ENCODE measurements at places on chromosomes 4 and X. TPM values are rescaled to one million over a fixed set of nuclear protein-coding genes. Genes with fewer than 3 reads are reported as not detected.

DNA sequence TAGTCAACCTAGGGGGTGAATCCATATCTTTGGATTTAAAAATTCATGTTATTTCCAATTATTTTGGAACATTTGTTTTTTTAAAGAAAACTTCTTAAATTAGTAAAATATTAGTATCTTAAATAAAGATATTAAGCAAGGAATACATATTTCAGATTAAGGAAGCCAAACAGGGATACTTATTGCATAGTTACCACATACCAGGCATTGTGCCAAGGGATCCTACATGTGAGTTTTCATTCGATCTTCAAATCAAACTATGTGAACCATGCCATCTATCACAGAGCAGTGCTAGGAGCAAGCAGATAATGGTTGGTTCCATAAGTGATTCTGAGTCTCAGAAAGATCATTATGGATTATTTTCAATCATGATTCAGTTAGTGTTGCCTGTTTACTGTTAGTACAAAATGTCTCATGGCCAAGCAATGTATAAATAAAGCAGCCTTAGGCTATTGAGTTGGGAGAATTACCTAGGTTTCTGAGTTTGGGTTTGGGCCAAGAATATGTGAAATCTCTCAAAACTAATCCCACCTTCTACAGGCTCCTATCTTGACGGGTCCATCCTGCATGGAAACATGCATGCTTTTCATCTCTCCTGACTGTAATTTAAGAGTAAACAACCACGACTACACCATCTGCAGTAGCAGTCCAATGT, 176.7 kb downstream of the NPFFR2 start:
- no peak overlapping the region for H3K4me3 ChIP-seq
- no peak for DNase-seq
- no peaks in the 10 kb centered on the region for H3K4me1 ChIP-seq
- H3K36me3 ChIP-seq, result no peaks in the 10 kb centered on the region
- no peaks in the 10 kb centered on the region for H3K27me3 ChIP-seq

DNA sequence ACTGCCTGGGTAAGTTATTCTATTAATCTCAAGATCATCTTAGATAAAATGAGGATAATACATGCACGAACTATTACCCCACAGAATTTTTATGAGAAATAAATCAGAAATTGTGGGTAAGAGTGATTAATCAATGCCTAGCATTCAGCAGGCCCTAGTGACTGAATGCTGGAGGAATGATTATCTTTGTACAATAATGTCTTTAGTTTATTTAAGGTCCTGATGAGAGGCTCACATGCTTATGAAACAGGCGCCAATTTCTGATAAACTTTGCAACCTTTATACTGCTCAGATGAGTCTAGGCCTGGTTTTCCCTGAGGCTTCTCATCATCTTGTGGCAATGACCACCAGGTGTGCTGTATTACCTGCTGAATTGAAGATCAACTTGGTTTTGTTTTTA, 27.8 kb upstream of the BMP2K start:
- H3K36me3 ChIP-seq, result no peaks in the 10 kb centered on the region
- H3K4me3 ChIP-seq, result no peak overlapping the region
- H3K27ac ChIP-seq, result no peak overlapping the region
- H3K27me3 ChIP-seq, result no peaks in the 10 kb centered on the region
- no peaks in the 10 kb centered on the region for H3K4me1 ChIP-seq

DNA sequence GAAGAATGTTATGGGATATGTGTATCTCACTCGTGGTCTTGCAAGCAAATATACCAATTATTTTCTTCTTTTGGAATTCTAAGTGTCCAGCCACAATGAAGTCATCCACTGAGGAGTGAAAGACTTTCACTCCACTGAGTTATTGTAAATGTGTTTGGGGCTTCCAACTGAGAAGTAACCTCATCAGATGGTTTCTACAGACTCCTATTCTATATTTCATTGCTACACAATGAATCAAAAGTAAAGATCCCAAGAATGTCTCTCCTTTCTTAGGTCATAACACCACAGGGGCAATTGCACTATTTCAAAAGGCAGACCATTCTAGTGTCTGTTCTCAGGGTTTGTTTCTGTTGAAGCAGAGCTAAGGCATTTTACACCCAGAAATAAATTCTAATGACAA, 12.3 kb upstream of the VCX2 start:
- H3K27ac ChIP-seq, result no peak overlapping the region
- DNase-seq, result no peak
- no peaks in the 10 kb centered on the region for H3K36me3 ChIP-seq
- no peaks in the 10 kb centered on the region for H3K4me1 ChIP-seq
- no peaks in the 10 kb centered on the region for H3K27me3 ChIP-seq
- H3K4me3 ChIP-seq, result no peak overlapping the region

DNA sequence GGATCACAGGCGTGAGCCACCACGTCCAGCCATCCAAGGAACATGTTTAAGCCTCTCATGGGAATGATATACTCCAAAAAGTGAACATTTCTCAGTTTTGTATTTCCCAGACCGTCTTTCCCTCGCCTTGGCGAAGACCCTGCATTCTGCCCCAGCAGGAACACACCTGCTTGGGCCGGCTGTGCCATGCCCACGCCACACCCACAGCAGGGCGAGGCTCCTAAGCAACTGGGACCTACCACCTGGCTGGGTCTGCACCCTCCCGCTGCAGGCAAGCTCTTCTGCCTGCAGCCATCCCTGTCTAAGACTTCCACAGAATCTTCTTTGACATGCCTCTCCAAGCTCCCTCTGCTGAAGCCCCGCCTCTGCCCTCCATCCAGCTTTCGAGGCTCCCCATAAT, 3.6 kb downstream of the CCNQ start:
- no peak overlapping the region for H3K4me3 ChIP-seq
- no peak for DNase-seq
- no peaks in the 10 kb centered on the region for H3K27me3 ChIP-seq
- H3K27ac ChIP-seq, result no peak overlapping the region
- H3K4me1 ChIP-seq, result peaks cover 3% of the 10 kb centered on the region
- H3K36me3 ChIP-seq, result no peaks in the 10 kb centered on the region

Gene FATE1
- not detected for total RNA-seq

Gene PITX2
- total RNA-seq, result not detected

Data from right lobe of liver (tissue), 6 donors.